Brain (organoid and tissue), 16 donors: ENCODE measurements at places on chromosomes 12 and 14. TPM values are rescaled to one million over a fixed set of nuclear protein-coding genes. Genes with fewer than 3 reads are reported as not detected.

DNA sequence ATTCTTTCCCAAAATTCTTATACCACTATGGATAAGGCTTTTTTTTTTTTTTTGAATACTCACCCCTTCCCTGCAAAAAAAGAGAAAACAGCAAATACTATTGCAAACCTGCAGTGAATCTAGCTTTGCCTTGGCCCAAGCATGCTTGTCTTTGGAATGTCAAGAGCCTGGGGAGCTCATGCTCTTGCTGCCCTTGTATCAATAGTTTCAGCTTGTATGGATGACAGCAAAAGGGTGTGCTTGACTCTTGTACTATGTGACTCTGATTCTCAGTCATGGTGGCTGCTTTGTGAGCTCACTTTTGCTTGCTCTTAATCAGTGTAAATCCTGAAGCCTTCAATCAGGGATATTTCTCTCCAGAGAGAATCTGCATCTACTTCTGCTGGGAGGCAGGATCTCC is 149.2 kb downstream of the EMP1 start:
- no peak for DNase-seq

DNA sequence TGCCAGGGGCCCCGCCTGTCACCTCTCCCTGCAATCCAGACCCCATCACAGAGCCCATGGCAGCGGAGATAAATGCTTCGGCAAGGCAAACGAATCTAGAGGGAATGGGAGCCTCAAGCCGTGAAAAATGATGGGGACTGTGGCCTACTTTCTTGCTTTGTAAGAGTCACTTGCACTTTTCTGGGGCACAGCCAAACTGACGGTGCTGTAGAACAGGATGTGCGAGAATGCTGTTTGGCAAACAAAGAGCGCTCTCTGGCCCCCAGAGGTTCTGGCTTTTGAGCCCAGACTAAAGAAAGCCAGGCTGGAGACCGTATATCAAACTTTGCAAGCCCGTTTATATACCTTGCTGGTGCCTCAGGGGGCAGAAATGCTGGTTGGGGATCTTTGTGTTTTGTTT is 108.7 kb downstream of the CACNA1C start:
- peak; percentile 71 for DNase-seq

DNA sequence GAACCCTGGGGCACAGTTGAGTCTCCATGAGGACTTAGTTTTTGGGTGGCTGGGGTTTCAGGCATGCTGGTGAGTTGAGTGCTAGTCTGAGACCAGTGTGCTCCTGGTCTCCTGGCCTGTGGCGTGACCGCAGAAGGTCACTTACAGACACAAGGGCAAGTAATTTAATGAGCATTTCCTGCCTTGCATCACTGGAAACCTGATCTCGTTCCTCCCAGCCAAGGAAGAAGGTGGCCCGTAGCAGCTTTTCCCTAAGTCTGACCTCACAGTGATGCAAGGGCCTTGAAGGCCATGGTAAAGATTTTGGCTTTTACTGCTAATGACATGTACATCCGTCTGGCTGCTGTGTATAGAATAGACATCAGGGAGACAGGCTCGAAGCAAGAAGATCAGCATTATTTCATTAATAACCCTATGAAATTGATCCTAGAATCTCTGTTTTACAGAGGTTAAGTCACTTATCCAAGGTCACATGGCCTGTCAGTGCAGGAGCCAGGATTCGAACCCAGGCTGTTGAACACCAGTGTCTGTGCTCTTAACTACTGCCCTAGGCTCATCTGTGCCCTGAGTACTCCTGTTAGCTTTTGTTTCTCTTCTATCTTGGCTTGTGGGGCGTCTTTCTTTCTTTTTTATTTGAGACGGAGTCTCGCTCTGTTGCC is 4.6 kb downstream of the TMEM120B start:
- DNase-seq: no peak

Gene HIP1R
- 66.9 TPM for polyA plus RNA-seq

Gene RD3L
- not detected for polyA plus RNA-seq
